ENCODE measurements at places on chromosomes 4 and X.

GRCh38 chr4:97670703-97671269 is 472.5 kb downstream of the STPG2 start:
- DNase-seq, result no peak

- no peak for DNase-seq
Observed at GRCh38 chrX:31350808-31351074, 278.9 kb upstream of the FTHL17 start.

DNA sequence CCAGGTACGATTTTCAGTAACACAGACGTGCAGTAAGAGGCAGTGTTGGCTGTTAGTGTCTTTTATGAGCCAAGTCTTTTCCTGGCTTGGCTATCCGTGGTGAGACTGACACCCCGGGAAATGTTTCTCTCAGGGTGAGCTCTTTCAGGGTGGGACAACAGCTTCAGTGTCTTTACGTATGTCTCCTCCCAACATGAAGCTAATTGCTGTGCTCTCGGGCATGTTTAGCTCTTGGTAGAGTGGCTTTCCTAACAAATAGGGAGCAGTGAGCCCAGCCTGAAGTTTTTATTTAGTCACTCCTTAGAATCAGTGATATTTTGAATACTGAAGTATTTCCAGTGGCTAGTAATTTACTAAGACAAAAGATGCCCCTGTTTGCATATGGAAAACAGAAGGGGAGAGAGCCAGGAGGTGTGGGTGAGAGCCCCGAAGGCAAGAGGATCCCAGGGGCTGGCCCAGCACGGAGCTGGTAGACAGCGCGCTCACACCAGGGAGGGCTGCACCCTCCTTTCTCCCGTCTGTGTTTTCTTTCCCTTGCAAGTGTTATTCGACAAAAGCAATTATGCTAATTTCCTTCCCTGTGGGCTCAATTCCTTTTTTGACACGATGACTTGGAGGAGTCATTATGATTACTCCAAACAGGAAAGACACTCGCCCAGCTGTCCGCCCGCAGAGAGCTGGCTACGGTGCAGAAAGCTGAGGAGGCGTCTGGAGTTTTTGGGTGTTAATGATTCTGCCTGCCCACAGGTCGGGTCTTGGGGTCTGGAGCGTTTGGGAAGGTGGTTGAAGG is 47.7 kb downstream of the PDGFRA start:
- no peak for DNase-seq

DNA sequence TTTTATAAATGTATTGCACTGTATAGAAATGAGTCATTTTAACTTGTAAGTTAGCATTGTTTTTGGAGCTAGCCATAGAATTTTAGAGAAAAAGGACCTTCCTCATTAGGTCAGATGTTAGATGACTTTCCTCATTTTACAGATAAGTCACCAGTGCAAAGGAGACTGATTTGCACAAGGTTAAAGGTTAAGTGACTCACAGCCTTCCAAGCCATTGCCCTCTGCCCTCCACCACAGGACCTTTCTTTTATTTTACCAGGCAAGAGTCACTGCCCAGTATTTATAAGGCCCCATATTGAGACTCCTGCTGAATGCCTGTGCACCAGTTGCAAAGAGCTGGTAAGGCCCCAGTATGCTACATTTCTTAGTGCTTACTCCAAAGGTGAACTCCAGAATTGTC is 4.2 kb upstream of the ABCG2 start:
- no peak for DNase-seq

GRCh38 chr4:76611616-76612207 is 176.7 kb downstream of the SHROOM3 start:
- DNase-seq, result no peak

GRCh38 chr4:181443021-181443420 is 800.2 kb upstream of the TENM3 start:
- no peak for DNase-seq

DNA sequence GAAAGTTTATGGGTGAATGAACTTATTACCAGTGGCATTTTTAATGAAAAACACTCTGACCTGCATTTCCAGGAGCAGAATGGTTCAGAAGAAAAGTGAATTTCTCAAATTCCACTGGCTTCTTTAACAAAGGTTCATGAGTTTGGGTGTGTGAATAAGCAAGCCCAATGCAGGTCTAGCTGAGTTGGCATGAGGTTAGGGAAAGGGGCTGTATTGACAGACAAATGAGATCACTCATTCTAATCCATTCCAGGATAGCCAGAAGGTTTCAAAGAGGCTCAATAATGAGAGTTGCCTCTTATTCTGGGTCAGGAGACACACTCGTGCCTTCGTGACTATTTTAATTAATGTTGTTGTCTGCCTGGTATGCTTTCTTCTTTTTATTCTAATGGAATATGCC is 43.7 kb upstream of the NPY2R start:
- no peak for DNase-seq

GRCh38 chrX:153734871-153735270 is 10.2 kb downstream of the ABCD1 start:
- no peak for DNase-seq

- DNase-seq, result peak; percentile 85
Observed at GRCh38 chrX:47380268-47380667, 9.9 kb downstream of the ZNF157 start.

DNA sequence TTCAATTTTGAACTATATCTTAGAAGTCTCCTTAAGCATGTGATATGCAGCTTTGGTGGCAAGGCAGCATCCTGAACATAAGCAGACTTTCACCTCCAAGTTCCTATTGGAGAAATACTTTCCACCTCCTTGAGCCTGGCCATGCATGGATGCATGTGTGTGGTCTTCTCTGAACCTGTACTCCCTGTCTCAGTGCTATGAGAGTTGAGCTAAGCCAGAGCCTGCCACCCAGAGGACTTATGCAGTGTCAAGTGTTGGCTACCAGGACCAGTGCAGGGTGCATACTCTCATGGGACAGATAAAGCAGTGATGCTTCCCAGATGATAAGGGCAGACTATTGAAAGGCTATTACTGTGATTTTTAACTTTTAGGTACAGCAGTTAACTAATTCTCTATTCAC is 105.6 kb downstream of the TSPAN7 start:
- no peak for DNase-seq

DNA sequence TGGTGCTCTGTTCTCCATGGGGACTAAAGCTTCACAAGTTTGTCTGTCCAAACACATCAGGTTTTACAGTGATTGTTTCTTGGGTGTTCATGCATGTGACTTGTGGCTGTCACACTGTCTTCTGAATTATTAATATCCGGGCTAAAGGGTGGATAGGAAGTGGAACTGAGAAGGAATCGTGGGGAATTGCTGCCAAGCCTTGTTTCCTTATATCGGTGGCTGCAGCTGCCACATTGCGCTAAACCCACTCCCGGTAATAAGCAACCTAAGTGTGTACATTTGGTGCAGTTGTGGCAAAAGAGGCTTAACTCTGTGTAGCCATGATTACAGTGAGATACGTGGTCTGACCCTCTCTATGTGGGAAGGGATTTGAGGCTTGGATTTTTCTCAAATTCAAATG is 30.7 kb downstream of the SEPTIN11 start:
- DNase-seq, result no peak

- no peak for DNase-seq
Observed at GRCh38 chr4:169117591-169118081, 107.6 kb upstream of the CBR4 start.

DNA sequence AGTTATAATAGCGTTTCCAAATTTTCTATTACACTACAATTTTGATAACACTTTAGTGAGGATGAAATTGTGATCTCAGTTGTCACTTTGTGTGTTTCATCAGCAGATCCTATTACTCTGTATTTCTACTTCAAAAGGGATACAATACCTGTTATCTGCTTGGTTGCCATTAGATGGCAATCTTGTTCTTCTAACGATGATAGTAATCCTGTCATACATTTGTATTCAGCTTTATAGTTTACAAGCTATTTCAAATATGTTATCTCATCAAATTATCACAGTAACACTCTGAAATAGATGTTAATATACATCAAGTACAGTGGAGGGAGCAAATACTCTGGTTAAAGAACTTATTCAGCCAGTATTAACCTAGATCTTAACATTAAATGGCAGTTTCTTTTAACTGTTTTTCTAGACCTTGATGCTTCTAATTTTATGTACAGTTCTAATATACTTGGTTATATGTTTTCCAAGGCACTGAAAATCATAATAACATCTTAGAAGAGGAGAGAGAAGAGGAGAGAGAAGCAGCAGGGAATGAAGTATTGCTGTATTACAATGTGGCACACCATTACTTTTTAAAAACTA is 292.0 kb downstream of the CCSER1 start:
- DNase-seq, result no peak

- no peak for DNase-seq
Observed at GRCh38 chr4:19983072-19983471, 268.6 kb upstream of the SLIT2 start.

GRCh38 chr4:15691346-15692135 is 9.9 kb downstream of the FAM200B start:
- DNase-seq, result no peak

- DNase-seq, result no peak
Observed at GRCh38 chr4:188550296-188550695, 411.1 kb downstream of the TRIML1 start.

- no peak for DNase-seq
Observed at GRCh38 chr4:3179126-3179706, 69.7 kb upstream of the MSANTD1 start.

- no peak for DNase-seq
Observed at GRCh38 chrX:149365061-149365460, 140.0 kb downstream of the IDS start.

GRCh38 chr4:163895378-163896005 is 401.0 kb downstream of the TMA16 start:
- peak; percentile 47 for DNase-seq

- DNase-seq, result no peak
Observed at GRCh38 chrX:3262901-3263300, 83.6 kb downstream of the MXRA5 start.

GRCh38 chr4:38529189-38530115 is 134.5 kb upstream of the KLF3 start:
- DNase-seq, result peak; percentile 53

DNA sequence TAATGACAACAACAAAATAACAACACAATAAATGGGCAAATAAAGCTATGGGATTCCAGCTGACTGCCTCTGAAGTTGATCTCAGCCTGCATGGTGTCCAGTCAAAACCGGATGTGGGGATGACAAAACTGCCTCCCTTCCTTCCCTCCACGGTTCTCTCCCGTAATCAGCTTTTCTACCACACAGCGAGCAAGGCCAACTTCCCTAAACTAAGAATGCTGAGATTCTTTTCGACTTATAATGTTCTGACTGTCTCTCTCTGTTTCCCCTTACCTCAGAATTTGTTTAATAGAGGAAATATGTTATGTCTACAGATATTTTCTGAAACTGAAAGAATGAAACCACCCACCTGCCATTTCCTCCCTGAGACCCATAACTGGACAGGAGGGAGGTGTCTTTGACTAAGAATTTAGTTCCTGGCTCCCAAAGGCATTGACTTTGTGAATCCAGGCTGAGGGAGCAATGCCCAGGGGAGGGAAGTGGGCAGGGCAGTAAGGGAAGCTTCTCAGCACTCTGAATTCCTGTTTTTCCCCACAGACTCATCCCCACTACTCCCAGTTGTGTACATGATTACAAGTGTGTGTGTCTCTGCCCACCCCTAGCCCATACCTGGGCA is 1.0 kb upstream of the TLR1 start:
- no peak for DNase-seq

GRCh38 chr4:19214591-19215186 is 1037.0 kb upstream of the SLIT2 start:
- DNase-seq, result no peak

DNA sequence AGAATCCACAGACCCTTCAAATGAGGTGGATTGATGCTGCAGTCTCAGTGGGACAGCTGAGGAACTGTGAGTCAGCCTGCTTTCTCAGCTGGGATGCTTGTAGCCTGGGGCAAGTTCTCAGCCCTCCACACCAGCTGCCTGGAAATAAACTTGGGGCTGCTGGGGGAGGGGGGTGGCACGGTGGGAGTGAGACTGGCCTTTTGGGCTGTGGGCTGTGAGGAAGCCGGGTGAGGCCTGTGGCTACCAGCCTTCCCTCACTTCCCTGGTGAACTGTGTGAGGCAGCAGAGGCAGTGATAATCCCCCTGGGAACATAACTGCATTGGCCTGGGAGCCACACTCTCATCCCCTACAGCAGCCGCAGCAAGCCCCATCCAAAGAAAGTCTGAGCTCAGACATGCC is 114.5 kb upstream of the GUCY1A1 start:
- DNase-seq, result no peak

GRCh38 chrX:16700734-16701133 is 11.7 kb downstream of the CTPS2 start:
- DNase-seq, result no peak

DNA sequence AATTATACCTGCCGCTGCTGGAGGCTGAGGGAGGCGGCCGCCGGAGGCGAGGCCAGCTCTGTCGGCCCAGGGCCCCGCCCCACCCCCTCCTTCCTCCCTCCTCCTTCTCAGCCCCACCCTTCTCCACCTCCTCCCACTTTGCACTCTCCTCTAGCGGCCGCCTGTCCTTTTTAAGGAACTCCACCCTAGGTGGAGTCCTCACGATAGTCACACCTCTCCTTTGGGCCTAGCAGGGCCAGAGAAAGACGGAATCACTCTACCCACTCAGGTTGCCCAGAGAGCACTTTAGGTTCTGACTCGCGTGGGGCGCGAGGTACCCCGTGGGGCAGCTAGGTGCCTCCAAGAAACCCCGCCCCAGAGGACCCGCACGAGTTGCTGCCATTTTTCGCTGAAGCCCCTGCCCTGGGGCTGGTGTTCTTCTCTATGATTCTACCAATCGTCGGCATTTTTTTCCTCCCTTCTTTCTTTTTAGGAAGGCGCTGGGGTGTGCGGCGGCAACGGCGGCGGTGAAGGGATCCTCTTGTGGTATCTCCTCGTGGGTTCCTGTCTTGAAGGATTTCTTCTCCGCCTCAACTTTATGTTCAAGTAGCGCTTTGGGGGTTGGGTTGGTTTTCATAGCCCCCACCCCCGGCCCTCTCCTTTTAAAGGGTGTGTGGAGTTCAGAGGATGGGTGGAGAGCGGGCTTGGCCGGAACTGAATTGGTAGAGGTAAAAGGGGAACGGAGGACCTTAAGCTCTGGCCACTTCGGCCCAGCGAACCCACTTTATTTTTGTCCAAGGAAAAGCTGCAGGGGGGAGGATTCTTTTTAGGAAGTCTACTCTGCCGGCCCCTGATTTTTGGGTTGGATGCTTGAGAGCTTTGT is at the start of gene KLF8:
Gene KLF8, plus strand, starts transcription at position 136 of the 862 bp plus-strand sequence. CDS start 979 bp downstream, outside the sequence.
- peak; percentile 21 for DNase-seq

All from central memory CD4-positive, alpha-beta T cell (primary cell).